ENCODE measurements at places on chromosomes 6 and 20. TPM values are rescaled to one million over a fixed set of nuclear protein-coding genes. Genes with fewer than 3 reads are reported as not detected.

Gene GGTLC1
- total RNA-seq, result not detected

Gene LY6G6D
- total RNA-seq, result not detected

Gene CYP39A1
- not detected for total RNA-seq

Gene C20orf202
- not detected for total RNA-seq

Gene SRMS
- total RNA-seq, result 0.12 TPM

Gene AVP
- total RNA-seq, result not detected

Gene CAP2
- total RNA-seq, result 10.5 TPM

Gene TTK
- 17.5 TPM for total RNA-seq

Gene GABRR1
- total RNA-seq, result not detected

Gene SYCP2
- 0.30 TPM for total RNA-seq

Gene ULBP3
- 3.3 TPM for total RNA-seq

Gene GSTA3
- not detected for total RNA-seq

Gene SPEF1
- 1.3 TPM for total RNA-seq

Gene GDAP1L1
- not detected for total RNA-seq

Gene TSBP1
- total RNA-seq, result not detected

Data from A549 treated with Hydrocortisone at 1 μM for 4 hours (cell line).